Endothelial cell (in vitro differentiated cells): ENCODE measurements at places on chromosomes 11 and 22. TPM values are rescaled to one million over a fixed set of nuclear protein-coding genes. Genes with fewer than 3 reads are reported as not detected.

Gene SERPIND1
- 0.18 TPM for total RNA-seq

Gene CYTH4
- total RNA-seq: 0.33 TPM

GRCh38 chr22:42842658-42843370, 14.3 kb downstream of the ARFGAP3 start:
- no peaks in the 10 kb centered on the region for H3K27me3 ChIP-seq
- no peak overlapping the region for H3K27ac ChIP-seq
- H3K4me3 ChIP-seq: no peak overlapping the region
- H3K4me1 ChIP-seq: no peaks in the 10 kb centered on the region
- no peak for DNase-seq
- peaks cover 39% of the 10 kb centered on the region for H3K36me3 ChIP-seq

GRCh38 chr11:100734743-100735527, 47.8 kb downstream of the ARHGAP42 start:
- no peaks in the 10 kb centered on the region for H3K36me3 ChIP-seq
- no peak overlapping the region for H3K4me3 ChIP-seq
- H3K27me3 ChIP-seq: no peaks in the 10 kb centered on the region
- H3K27ac ChIP-seq: no peak overlapping the region
- DNase-seq: no peak

DNA sequence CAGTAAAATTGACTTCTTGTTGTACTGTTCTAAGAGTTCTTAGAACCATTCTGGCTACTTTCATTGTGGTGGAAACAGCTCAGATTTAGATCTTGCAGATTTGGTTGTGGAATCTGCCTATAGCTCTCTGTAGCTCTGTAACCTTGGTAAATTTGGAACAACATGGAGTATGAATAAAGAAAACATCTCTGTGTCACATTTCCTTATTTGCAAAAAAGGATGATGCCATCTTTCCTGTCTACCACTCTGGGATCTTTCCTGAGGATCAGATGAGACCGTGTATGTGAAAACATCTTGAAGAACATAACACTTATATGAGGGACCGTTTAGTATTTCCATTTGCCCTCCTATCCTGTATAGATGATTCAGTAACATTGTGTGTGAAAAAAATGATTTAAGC, 9.1 kb downstream of the ACRV1 start:
- peaks cover 7% of the 10 kb centered on the region for H3K4me1 ChIP-seq
- no peak for DNase-seq
- peaks cover 13% of the 10 kb centered on the region for H3K36me3 ChIP-seq
- no peak overlapping the region for H3K4me3 ChIP-seq
- H3K27me3 ChIP-seq: no peaks in the 10 kb centered on the region

DNA sequence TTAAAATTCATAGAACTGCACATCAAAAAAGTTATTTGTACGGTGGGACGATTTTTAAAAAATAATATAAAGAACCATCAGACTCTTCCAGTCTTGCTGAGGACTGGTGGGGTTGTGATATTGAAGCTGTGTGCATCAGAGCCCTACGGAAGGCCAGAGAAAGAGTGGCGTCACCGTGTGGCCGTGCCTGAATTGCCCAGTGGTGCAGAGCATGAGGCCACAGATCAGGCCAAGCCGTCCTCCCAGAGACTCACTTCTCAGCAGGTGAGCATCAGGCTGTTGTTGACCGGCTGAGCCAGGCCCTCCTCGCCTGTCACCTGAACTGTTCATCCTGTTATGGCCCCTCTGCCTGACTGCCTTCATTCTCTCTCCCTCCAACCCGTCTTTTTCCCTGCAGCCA, 1013.9 kb downstream of the TBC1D22A start:
- H3K27me3 ChIP-seq: peaks cover 11% of the 10 kb centered on the region
- no peak overlapping the region for H3K4me3 ChIP-seq
- no peak for DNase-seq
- H3K36me3 ChIP-seq: no peaks in the 10 kb centered on the region
- no peak overlapping the region for H3K27ac ChIP-seq
- H3K4me1 ChIP-seq: no peaks in the 10 kb centered on the region

DNA sequence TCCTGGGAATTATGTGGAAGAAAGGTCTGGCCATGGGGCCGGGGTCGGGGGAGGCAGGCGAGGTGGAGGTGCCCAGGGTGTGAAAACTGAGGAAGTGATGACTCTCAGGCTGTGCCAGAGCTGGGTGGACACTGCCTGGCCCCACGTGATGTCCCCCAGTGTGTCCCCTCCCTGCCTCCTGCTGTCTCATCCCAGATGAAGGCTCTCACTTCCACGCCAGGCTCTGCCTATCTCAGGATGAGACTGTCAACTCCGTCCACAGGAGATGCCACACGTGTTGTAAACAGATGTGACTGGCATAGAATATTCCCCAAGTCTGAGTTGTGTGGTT, 51.4 kb downstream of the RPS6KA4 start:
- no peak for DNase-seq
- no peak overlapping the region for H3K27ac ChIP-seq
- H3K27me3 ChIP-seq: peaks cover 14% of the 10 kb centered on the region

DNA sequence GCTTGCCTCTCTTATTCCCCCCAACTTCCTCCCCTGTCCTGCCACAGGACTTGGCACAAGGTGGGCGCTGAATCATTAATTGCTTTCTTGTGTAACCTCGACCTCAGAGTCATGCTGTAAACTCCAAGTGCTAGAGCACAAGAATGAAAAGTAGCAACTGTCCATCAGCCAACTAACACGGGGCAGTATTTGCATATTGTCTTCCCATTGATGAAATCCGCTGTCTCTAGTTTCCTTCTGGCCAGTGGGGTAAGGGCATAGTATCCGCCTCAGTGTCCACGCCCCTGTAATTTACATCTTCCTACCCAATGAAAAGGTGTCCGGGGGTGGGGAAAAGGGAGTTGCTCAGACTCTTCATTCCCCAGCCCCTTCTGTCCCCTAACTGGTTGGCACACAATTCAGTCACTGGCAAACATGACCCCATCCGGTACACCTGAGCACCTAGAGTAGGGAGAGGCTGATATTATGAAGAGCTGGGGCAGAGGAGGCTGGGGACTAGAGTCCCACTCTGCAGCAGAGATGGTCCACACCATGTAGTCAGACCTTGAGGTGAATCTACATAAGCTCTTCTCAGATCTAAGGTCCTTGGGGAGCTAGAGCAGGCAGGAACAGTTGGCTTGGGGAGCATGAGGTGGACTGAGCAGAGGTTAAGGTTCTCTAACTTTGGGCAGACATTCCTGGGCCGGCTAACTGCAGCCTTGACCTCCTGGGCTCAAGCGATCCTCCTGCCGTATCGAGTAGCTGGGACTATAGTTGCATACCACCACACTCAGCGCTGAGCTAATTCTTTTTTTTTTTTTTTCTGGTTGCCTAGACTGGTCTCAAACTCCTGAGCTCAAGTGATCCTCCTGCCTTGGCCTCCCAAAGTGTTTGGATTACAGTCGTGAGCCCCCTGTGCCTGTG, 6.8 kb upstream of the GGA1 start:
- DNase-seq: no peak
- H3K27ac ChIP-seq: no peak overlapping the region

- H3K4me1 ChIP-seq: peaks cover 19% of the 10 kb centered on the region
- H3K27ac ChIP-seq: no peak overlapping the region
- no peak overlapping the region for H3K4me3 ChIP-seq
- peaks cover 6% of the 10 kb centered on the region for H3K27me3 ChIP-seq
- peaks cover 41% of the 10 kb centered on the region for H3K36me3 ChIP-seq
Measured at GRCh38 chr11:68565768-68566167, 105.2 kb downstream of the PPP6R3 start.

DNA sequence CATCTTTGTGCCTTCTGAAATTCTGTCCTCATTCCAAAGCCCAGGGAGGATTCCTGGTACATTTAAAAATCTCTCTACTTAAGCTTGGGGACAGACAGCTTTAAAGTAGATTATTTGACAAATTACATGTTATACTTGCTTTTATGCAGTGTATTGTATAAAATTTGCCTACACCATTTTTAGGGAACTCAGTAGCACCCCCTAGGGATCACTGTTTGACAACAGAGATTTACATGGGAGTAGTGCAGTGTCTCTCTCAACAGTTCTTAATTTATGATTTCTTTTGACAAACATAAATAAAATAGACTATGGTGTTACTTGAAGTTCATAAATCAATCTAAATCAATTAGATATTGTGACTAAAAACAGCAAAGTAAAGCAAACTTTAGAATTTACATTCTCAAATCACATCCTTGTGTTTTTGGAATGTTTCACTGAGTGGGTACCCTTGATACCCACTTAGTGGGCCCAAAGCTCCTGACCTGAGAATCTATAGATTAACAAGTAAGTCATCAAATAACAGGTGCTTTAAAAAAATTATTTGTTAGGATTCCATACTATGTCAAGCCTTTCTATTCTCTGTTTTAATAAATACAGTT, 428.8 kb downstream of the DYNC2H1 start:
- no peak overlapping the region for H3K27ac ChIP-seq
- H3K4me3 ChIP-seq: no peak overlapping the region
- peak; percentile 11 for DNase-seq
- H3K4me1 ChIP-seq: no peaks in the 10 kb centered on the region
- H3K27me3 ChIP-seq: peaks cover 4% of the 10 kb centered on the region

- no peaks in the 10 kb centered on the region for H3K4me1 ChIP-seq
- no peak overlapping the region for H3K27ac ChIP-seq
- peaks cover 1% of the 10 kb centered on the region for H3K27me3 ChIP-seq
- no peaks in the 10 kb centered on the region for H3K36me3 ChIP-seq
Measured at GRCh38 chr22:49391436-49391835, 436.2 kb downstream of the BRD1 start.

- H3K36me3 ChIP-seq: no peaks in the 10 kb centered on the region
- no peak overlapping the region for H3K4me3 ChIP-seq
- no peak for DNase-seq
- peaks cover 7% of the 10 kb centered on the region for H3K27me3 ChIP-seq
Measured at GRCh38 chr11:60870733-60871377, 3.5 kb downstream of the ZP1 start.
